AG10803 (cell line): ENCODE measurements at places on chromosomes 16 and 17.

GRCh38 chr17:78027121-78027520 lies 68.6 kb downstream of the TNRC6C start:
- no peak for DNase-seq

GRCh38 chr17:16881239-16881924 lies 90.5 kb downstream of the TNFRSF13B start:
- no peak for DNase-seq

GRCh38 chr17:29136998-29137730 lies 43.0 kb downstream of the MYO18A start:
- DNase-seq, result peak; percentile 51

GRCh38 chr17:65039336-65039988 lies 17.1 kb downstream of the GNA13 start:
- no peak for DNase-seq

- peak; percentile 40 for DNase-seq
Observed at GRCh38 chr16:12314653-12315185, 338.2 kb downstream of the SNX29 start.
